Urinary bladder (tissue), 4 donors: ENCODE measurements at places on chromosomes 2 and 18.

GRCh38 chr18:79489051-79489898 is 93.5 kb downstream of the NFATC1 start:
- DNase-seq, result no peak

DNA sequence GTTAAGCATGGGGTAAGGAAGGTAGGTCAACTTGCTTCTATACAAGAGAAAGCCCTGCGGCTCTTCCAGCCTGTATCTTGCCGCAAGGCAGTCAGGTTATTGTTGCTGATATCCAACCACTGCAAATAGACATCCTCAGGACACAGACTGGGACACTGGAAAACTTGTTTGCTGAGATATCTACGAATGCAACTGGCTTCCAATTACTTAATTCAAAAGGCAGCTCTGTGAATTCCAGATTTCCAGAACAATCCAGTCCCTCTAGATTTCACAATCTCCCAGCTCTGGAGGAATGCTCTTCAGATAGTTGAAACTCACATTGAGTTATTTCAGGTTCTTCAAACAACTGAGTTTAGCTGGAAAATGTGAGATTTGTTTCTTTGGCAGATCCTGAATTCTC is 34.6 kb upstream of the SP9 start:
- no peak for DNase-seq

DNA sequence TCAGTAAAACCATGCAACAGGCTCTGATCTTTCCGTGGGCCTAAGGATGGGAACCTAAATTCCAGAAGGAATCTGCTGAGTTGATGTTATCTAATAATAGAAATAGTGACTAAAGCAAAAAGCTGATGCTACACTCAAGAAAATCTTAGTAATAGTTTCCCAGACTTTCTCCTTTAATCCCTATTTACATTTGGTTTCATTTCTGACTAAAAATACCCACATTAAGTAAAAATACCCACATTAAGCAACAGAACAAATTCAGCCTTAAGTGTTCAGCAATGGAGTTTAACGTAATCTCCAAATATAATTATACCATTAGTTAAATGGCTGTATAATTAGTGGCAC is 50.3 kb downstream of the CCBE1 start:
- DNase-seq, result no peak

DNA sequence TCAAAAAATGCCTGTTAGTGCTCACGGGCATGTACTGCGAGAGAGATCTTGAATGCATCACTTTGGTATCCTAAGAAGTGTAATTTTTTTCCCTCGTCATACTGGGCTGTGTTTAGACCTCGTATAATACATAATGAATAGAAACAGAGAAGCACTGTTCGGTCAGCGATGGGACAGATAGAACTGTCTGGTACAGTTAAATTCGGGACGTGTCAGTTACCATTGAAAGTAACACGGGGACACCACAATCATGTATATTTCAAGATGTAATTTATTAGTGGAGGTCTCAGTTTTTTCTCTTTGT is 1.8 kb downstream of the PKP4 start:
- no peak for DNase-seq

DNA sequence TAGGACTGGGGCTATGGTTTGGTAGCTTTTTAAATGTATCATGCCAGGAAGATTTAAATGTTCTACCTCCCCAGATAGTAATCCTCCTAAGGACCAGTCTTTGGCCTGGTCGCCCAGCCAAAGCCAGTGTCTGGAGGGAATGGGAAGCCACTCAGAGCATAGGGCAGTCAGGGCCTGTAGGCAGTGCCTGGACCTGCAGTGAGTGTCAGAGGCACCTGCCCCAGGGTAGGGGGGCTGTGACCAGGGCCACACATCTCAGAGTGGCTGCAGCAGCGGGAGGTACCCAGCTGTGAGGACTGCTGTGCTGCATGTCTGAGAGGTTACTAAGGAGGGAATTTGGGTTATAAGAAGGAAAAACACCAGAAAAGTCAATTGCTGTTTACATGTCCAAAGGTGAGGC is 57.7 kb downstream of the MYT1L start:
- DNase-seq, result no peak

GRCh38 chr2:237878321-237879057 is 19.1 kb downstream of the RAMP1 start:
- DNase-seq, result no peak

DNA sequence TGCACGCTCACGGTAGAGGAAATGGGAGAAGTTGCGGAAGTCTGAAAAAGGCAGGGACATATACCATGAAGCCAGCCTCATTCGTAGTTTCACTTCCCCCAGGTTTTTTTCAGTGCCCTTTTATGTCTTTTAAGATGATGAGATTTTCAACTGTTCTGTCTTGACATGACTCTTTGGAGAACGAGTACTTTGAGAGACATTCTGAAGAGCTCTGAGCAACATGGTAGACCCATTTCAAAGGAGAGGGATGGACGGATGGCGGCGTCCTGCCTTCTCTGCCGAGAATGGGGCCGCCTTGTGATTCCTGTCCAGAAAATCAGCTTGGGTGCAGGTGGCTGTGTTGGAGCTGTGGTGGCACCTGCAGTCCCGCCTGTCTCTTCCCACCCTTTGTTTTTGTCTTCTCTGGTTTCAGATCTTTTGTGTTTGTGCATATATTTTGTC is 41.7 kb downstream of the SH3BP4 start:
- DNase-seq, result no peak

DNA sequence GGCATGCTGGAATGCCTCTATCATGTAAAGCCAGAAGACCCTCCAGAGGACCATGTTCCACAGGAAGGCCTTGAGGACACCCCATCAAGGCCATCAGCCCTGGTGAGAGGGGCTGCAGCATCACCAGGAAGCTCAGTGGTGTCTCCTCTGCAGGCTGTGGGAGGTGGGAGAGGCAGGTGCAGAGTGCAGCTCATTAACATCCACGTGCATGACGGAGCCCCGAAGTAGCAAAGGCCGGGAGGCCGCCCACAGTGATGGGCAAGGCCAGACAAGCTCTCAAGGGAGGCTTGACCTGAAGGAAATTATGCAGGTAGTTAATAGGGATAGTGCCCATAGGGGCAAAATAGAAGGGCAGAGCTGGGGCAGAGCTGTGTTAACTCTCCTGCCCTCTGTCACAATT is 30.3 kb upstream of the SMCHD1 start:
- DNase-seq, result no peak

DNA sequence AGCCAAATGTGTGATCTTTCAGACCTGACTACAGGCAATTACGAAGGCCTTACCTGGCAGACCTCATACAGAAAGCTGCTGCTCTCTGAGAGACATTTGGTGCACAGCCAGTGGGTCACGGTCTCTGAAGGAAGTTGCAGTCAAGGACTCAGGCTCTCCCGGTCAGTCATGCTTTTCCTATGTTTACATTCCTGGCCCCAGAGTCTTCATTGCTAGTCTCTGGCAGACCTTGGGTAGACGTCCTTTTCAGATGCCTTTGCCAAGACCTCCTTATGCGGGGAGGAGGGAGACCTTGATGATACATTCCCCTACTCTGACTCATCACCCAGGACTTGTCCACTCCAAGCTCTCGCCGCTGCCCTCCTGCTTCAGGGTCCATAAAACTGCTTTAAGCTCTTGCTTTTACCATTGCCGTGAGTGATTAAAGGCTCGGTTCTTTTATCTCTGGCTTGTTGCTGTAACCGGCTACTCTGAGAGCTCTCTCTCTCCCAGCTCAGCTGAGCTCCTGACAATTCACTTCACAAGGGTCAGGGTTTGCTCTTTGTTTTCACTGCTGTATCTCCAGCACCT is 62.0 kb upstream of the SLC35F5 start:
- DNase-seq, result peak; percentile 35

DNA sequence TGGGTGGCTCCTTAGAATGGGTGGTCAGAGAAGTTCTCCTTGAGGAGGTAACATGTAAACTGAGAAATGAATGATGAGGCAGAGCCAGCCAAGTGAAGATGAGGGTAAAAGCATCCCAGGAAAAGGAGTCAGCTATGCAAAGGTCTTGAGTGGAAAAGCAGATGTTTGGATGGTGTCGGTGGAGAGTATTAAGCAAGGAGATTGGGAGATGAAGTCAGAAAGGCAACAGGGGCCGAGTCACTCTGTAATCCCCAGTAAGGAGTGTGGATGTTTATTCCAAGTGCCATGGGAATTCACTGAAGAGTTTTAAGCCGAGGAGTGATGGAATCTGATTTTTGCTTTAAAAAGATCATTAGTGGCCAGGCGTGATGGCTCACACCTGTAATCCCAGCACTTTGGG is 3.4 kb upstream of the STAMBP start:
- DNase-seq, result no peak

GRCh38 chr2:46816846-46817726 is 98.5 kb downstream of the MCFD2 start:
- DNase-seq, result no peak

DNA sequence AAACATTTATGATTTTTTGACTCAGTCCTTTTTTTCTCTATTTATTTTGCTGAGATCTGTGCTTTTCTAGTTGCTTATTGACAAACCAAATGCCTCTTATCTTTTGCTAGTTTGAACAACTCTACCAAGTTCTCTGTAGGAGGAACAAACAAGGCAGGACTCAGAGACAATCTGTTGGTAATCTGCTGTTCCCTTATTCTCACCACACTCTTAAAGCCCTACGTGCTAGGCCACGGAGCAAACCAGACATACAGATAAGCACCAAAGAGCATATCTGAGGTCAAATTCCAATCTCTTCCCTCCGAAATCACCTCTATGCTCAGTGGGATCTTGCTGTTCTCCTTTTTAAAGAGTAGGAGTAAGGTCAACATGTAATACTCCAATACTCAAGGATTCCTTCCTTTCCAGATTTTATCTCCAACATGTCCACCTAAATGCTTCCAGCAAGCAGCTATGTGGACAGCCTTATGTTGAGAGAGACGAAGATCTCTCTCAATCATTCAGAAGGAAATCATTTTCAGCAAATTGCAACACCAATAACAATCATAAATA is 18.4 kb downstream of the FN1 start:
- DNase-seq, result no peak

GRCh38 chr2:74708883-74709282 is 54.8 kb downstream of the SEMA4F start:
- DNase-seq, result no peak

DNA sequence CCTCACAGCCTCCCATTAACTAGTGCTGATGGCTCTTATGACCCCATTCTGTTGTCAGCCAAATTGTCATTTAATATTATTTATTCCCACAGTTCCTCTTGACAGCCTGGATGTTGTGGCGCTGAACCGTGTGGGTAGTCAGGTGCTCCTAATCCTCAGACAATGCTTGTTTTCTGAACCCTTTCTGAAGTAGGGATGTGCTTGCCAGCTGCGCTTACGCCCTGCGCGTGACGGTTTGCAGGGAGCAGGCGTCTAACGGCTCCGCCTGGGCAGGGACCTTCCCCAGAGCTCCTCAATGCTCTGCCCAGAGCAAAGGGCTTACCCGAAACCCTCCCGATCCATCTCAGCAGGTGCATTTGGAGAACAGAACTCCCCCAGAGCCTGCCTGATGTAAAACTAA is 358.2 kb upstream of the MYT1L start:
- DNase-seq, result no peak

DNA sequence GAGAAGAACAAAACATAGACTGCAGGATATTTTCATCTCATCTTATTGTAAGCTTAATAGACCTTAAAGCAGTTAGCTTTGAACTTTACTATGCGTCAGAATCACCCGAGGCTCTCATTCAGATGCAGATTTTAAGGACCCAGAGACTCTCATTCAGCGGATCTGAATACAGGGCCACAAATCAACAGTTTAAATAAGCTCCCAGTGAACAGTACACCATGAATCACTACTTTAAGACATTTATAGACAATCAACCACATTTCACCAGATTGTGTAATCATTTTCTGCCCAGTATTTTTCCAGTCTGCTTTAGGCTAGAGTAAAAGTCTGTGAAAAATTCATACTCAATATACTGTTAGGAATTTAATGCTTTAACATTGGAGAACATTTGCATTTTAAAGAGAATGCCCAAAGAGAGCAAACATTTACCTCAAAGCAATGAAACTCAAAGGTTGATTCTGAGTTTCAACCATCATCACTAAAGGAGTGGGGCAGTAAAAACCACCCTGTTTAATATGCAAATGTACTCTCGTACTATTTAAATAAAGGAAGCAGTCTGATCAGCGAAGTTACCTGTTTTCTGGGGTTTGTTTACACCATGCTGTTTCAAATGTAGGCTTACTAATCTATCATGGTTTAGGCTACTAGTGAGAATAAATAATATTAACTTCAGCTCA is 11.0 kb upstream of the ALPK2 start:
- DNase-seq, result no peak

DNA sequence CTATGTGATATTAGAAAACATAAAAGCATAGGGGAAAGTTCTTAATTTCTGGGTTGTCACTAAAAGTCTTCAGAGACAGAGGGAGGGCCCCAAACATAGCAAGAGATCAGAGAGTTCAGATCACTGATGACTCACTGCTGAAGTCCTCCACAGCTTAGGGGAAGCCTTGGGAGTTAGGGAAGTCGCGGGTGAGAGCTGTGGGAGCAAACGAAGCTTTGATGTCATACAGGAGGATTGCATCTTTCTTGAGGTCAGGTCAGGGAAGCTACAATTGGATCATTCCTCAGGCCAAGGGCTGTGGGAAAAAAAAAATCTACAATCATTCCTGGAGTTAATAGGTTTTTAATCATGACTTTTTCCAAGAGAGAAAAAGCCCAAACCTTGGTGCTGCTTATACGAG is 96.2 kb downstream of the COPS8 start:
- no peak for DNase-seq

DNA sequence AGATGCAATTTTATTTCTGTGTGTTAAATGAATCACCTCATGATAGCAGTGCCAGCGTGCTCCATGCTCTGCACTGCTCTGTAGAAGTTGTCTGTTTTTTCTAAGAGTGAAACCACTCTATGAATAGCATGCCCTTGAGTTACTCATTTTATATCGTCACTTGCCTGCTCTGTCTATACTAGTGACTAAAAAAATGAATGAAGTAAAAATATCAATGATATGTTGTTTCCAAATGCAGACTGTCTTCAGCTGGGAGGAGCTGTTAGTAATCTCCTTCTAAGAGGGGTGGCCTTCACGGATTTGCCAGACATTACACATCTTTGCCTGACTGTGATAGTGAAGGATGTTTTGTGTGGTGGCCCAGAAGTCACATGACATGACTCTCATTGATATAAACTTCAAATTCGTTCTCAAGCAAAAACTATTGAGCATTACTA is 852.1 kb downstream of the CNTNAP5 start:
- no peak for DNase-seq

DNA sequence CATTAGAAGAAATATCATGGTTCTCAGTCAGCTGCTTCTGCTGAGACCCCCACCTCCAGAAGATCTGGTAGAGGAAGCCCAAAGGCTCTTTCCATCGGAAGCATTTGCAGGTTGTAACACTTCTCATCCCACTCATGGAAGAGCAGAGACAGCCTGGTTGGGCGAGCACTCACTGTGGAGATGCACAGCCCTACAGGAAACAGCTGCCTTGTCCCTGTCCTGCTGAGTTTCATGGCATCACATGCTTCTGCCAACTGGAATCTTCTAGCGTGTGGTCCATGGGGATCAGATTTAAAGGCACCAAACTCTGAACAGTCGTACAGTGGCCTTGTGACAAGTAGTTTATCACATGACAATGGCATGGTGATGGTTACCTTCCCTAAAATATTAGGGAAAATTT is 36.3 kb upstream of the ACKR3 start:
- DNase-seq, result no peak

GRCh38 chr2:127942002-127942401 is 56.2 kb upstream of the AMMECR1L start:
- no peak for DNase-seq
